ENCODE measurements at places on chromosomes 2 and 18.

GRCh38 chr2:220670511-220670910, 901.6 kb downstream of the EPHA4 start:
- no peak for DNase-seq

DNA sequence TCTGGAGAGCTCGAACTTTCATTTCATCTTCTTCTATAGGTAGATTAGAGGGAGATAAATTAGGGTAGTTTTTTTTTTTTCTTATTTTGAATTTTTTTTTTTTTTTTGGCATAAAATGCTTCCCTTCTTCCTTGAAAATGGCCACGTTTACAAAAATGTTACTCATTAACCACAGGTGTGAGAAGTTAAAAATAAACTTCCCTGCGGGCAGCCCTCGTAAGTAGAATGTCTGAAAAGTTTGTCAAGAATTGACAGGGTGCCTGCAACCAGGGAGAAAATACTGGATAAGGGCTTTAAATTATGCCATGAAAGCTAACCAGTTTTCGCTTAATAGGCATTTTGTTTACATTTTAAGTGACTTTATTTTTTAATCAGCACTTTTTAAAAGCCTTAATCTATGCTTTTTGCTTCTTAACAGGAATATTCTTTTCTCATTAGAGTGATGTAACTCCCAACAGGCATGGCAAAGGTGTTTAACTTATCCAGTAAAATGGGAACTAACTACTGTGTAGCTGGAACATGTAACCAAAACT, 4.2 kb upstream of the FN1 start:
- DNase-seq: no peak

- DNase-seq: no peak
Measured at GRCh38 chr18:62152844-62153243, 34.0 kb downstream of the PIGN start.

GRCh38 chr2:201517094-201517493, 65.6 kb downstream of the STRADB start:
- no peak for DNase-seq

- DNase-seq: no peak
Measured at GRCh38 chr18:76873311-76873710, 51.0 kb downstream of the ZNF236 start.

- no peak for DNase-seq
Measured at GRCh38 chr2:120957905-120958304, 222.2 kb downstream of the GLI2 start.

DNA sequence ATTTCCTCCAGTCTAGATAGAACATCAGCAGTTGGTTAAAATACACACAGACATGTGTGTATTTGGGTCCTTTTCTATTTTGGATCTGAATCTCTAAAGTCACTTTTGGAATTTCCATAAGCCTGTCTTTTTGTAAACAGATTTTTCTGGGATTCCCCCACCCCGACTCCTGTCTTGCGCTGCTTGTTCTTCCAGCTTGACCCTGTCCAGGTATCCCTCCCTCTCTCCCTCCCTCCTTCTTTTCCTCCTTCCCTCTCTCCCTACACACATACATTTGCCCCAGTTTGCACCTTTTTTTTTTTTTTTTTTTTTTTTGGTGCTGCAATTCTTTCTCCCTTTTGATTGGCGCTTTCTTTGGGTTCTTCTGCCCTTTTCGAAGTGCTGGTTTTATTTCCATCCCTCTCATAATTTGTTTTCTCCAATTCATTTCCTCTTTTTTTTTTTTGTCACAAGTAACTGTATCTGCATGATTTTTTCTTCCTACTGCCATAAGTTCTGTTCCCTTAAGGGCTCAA, 114.8 kb upstream of the SERTAD2 start:
- DNase-seq: no peak

DNA sequence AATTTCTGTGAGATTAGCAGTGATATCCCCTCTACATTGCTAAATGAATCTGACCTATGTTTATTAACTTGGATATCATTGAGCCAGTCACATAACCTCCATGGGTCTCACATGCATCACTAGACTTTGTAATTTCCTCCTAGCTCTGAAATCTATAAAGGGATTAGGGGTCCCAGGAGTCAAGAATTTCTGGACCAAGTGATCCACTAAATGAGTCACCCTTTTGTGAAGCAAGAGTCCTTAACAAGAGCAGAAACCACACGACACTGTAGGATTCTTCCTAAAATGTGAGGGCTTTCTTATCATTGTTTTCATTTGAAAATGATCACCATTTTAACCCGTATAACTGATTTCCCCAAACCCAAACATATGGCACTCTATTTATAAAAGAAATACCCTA, 90.3 kb downstream of the DHRS9 start:
- no peak for DNase-seq

- DNase-seq: no peak
Measured at GRCh38 chr2:9768388-9768787, 74.9 kb upstream of the TAF1B start.

DNA sequence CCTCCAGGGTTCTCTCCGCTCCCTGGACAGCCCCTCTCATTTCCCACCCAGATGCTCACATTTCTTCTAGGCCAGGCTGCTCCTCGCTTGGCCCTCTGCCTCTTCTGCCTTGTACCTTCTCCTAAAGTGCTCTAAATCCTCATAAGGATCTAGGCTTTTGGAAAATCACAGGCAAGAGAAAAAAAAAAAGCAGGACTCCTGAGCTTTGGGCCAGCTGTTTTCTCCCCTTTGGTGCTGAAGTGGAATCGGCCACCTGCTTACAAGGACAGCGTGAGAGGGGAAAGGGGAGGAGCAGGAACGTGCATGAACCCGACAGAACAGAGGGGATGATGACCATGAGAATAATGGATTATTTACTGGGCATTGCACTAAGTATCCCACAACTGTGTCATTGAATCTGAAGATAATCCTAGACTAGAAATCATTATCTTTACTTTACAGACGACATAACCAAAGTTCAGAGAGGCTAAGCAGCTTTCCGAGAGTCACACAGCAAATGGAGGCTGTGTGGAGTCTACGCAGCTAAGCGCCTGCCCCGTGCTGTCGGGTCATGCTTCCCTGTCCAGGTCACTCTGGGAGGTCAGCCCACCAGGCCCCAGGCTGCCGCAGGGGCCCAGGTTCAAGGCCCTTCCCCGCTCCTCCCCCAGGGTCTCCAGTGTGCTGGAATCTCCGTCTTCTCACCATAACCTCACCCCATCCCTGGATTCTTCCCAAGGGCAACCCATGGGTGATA, 141.9 kb downstream of the PXDN start:
- DNase-seq: no peak

DNA sequence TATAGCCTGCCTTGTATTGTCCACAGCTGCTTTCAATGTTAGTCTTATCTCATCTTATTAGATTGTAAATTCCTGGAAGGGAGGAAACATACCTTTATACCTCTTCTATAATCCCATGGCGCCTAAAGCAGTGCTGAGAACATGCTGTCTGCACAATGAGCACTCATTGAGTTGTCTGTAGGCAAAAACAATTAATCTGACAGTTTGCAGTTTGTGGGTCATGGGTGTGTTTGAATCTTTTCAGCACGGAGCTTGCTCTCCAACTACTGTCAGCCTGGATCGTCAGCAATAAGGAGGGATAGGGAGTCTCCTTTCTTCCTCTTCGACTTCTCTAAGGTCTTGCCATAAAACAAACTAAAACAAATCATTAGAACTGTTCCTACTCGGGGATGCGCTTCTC, 26.5 kb upstream of the GREB1L start:
- no peak for DNase-seq
